ENCODE measurements at places on chromosomes 6 and 20.
A peak's percentile ranks its signal among the peaks of the same experiment; 100 is the strongest.

DNA sequence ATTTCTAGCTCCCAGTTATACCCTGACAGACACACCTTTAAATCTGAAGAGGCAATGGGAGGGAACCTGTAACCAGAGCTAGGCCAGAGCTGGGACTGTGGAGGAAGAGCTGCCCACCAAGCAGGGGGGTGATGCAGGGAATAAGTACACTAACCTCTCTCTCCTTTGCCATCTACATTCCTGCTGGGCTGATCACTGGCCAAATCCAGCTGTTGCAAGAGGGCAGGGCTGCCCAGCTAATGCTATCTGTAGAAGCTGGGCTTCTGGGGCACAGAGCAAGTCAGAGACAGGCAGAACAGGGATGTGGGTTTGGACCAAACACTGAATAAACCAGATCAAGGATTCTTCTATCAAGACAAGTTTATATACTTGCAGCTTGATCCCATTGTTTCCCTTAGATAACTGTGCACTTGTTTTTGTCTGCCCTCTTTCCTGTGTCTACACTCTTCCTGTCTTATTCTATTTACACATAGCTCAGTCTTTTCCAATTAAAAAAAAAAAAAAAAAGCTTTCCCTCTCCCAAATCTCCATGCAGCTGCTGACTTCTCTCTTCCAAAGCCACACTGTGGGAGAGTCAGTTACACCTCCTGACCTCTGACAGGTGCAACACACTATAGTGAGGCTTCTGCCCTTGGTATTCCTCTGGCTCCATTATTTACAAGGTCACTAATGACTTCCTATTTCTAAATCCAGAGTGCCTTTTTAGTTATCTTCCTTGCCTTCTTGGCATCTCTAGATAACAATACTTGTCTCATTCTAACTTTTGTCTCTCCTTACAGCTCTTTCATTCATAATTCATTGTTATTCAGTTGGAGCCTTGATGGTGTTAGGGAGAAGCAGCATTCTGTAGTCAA, 43.7 kb downstream of the TRIM38 start:
- no peak for DNase-seq

DNA sequence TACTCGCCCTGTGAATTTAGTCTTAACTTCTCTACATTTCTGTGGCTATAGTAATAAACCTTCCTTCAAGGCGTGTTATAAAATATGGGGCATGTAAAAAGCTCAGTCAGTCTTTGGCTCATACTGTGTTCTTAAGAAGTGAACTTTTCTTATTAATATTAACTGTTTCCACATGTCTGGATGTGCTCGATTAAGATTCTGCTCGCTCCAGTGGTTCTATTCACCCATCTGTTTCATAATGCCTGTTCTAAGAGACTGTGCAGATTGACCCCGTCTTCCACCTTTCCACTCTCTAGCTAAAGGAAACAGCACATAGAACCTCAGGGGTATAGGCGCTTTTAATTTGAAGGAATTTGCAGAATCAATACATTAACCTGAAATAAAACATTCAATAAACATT, 99.9 kb downstream of the L3MBTL3 start:
- no peak for DNase-seq

GRCh38 chr6:31321820-31322219, 35.2 kb downstream of the HLA-B start:
- no peak for DNase-seq

DNA sequence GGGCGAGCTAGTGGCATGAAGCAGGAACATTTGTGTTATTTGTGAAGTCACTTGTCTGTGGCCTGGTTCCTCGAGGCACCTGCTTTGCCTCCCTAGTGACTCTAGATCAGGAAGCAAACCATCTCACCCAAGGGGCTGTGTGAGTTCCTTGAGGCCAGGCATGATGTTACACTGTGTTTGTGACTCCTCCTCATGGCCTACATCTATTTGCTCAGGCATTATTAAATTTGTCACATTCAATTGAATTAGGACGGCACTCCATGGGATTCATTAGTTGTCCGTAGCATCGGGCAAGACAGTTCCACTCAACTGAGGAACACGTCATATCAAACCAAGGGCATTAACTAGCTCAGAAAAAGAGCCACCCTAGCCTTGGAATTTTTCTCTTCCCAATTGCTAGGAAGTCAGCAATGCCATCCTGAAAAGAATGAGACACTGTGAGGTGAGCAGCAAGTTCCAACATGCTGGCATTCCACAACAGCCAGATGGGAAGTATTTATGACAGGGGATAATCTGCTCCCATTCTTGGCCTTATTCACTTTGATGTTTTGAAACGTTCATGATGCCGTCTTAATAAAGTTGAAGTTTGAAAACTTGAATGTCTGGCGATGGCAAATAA, 17.2 kb downstream of the TMEM200A start:
- DNase-seq = no peak

- DNase-seq = peak; percentile 19
Measured at GRCh38 chr6:46015119-46015968, at the start of gene CLIC5. Gene CLIC5 (minus strand): TSS chr6:46015860. CDS start chr6:46015542, 318 bp downstream.

GRCh38 chr6:7523922-7524321, 17.5 kb upstream of the DSP start:
- DNase-seq = no peak

GRCh38 chr20:62400021-62400420, 7.1 kb downstream of the CABLES2 start:
- no peak for DNase-seq

DNA sequence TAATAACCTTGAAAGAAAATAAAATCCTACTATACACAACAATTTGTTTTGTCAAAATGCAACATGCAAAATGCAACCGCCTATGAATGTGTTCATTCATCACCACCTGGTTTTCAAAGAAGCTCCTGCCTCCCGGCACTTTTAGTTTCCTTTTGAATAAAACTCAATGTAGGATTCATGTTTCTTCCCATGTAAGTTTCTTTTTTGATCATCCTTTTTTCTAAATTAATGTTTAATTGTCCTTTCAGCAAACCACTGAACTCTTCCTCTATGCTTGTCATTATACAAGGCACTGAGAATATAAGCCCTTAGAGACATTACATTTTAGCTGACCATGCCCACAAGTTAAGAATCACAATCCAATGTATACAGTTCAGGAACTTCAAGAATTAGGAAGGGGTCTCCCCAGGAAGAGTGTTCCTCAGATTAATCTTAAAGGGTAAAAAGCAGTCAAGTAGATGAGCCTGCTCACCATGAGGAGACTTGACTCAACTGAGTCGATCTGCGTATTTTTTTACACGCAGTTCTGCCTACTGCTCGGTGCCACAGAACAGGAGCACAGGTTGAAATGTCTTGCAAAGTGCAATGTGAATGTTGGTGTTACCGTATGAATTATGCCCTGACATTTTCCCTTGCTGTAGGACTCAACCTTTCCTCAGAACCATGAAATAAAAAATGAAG, 7.2 kb upstream of the THEMIS start:
- DNase-seq = no peak

DNA sequence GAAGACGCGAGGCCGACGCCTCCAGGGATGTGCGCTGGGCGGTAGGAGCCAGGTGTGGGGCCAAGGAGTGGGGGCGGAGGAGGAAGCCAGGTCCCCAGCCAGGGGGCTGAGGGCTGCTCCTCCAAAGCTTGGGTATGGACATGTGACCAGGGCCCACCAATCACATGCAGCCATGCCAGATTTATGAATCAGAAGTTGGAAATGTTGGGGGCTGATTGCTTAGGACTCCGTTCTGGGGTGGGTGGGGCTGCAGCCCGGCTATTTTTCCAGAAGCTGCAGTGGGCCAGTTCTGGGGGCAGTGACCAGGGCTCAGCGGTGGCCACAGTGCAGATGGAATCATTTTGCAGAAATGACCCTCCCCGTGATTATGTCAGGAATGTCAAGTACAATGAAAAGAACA, 96.0 kb downstream of the CEBPB start:
- no peak for DNase-seq

- DNase-seq = no peak
Measured at GRCh38 chr20:49563015-49563980, 4.6 kb downstream of the PTGIS start.

DNA sequence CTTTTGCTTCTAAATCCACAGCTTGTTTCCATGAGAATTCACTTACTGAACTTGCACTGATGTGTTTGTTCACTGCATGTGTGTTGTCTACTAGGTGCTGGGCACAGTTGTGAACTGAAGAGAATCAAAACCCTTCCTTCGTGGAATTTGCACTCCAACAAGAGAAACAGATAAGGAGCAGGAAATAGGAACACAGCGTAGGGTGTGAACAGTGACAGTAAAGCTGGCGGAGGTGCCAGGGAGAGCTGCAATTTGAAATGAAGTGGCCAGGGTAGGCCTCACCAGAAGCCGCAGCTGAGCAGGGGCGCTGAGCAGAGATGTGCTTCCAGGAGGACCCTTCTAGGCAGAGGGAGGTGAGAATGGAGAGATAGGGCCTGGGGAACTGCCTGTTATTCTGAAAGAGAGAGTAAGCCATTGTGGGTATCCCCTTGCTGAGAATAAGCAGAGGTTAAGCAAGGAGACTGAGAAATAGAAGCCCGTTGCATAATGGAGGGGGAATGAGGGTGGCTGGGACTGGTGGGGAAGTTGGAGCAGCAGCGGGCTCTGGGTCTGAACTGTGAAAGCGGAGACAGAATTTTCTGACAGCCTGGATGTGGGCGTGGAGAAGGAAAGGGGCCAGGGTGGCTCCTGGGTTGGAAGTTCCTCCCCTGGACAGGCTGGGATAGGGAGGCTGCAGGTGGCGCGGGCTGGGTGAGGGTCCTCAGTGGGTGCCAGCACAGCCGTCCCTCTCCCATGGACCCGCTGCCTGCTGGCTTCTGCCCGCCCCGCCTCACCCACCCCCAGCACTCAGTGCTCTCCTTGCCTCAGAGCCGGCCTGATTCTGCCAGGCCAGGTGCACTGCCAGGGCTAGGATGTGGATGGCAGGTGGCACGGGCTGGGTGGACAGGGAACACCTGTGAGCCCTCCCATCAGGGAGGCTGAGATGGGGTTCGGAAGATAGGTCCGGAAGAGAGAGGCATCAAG, 114.7 kb upstream of the AFDN start:
- no peak for DNase-seq

- DNase-seq = no peak
Measured at GRCh38 chr6:17361013-17361412, 32.4 kb upstream of the CAP2 start.

- no peak for DNase-seq
Measured at GRCh38 chr6:41675992-41676391, 37.7 kb downstream of the MDFI start.

DNA sequence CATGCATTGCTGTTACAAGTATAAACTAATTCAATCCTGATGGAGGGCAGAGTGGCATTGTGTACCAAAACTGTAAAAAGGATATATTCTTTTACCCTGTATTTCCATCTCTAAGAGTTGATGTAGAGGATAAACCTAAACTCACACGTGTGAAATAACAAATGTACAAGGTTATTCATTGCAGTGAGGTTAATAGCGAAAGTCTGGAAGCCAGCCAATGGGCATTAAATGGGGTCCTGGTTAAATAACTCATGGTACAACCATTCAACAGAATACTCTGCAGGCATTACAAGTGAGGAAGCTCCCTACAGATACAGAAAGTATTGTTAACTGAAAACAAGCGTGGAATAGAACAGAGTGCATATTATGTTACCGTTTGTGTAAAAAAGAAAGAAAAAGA, 56.9 kb downstream of the BCAS1 start:
- no peak for DNase-seq

DNA sequence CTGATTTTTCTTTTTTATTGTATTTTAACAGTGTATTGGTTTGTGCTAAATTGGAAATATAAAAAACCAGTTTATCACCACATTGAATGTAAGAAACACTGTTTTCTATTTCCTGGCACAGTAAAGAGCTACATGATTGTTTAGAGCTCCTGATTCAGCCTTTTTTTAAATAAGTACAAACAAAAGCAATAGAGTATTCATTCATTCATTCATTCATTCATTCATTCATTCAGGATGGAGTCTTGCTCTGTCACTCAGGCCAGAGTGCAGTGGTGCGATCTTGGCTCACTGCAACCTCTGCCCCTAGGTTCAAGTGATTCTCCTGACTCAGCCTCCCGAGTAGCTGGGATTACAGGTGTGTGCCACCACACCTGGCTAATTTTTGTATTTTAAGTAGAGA, 96.8 kb upstream of the SCGN start:
- DNase-seq = no peak

DNA sequence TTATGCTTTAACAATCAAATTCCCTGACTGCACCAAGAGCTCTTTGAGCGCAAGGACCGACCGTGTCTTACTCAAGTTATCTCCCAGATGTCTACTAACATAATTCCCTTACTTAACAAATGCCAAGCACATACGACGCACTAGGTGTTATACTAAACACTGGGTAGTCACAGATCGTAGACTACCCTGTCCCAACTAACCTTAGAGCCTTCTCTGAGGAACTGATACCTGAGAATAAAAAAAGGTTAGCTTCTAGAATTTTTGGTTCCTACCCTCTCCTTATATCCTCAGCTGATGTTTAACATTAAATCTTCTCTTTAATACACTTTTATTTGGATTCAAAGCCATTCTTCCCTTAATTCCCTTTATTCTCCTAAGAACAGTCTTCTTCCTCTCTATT, 38.5 kb downstream of the EPB41L2 start:
- no peak for DNase-seq

DNA sequence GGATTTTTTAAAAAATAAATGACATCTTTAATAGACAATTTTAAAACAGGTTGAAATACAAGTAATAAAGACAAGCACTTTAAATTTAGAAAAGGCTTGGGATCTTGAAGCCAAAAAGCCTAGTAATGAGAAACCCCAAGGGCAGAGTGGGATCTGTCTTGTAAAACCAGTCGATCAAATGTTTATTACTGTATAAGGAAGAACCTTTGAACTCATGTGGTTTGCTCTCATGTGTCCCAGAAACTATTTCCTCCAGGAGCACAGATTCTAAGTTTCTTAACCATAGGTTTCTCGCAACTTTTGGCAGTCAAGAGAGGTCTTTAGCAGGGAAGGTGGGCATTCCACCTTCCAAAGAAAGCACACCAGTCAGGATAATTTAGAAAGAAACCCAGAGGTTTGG, 541.7 kb upstream of the BTBD3 start:
- DNase-seq = no peak

DNA sequence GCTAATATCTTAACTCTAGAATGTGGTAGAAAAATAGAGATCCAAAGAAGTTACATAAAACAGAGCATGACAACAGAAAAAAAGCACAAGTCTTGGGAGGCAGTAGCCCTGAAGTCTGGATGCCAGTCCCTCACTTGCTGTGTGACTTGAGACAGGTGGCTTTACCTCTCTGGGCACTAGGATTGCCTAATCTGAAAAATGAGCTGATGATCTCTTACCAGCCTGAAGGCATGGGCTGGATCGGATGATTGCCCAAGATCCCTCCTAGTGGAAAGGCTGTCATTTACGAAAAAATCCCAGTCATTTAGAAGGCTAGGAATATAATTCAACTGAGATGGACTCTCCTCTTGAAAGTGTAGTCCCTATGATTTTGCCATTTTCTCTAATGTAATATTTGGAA, 10.9 kb upstream of the GCM1 start:
- DNase-seq = no peak

GRCh38 chr20:8766868-8767390, 302.0 kb upstream of the PLCB4 start:
- no peak for DNase-seq

DNA sequence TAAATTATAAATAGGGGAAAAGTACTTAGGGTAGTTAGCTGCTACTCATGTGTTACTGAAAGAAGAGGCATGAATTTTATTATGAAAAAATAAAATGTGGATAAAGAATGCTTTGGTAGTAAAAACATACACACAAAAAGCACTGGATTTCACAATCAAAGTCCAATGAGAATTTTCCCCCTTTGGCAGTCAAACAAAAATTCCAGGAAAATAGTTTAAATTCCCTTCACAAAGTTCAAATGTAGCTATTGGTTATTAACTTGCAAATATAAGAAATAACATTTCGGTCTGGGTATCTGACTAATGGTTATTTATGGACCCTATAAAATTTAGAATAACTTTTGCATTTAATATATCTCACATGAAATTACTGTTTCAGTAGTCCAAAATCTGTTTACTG, 210.4 kb downstream of the FOXC1 start:
- DNase-seq = no peak

All from T-helper 1 cell (primary cell).